ENCODE measurements at places on chromosomes 6 and 20.
A peak's percentile ranks its signal among the peaks of the same experiment; 100 is the strongest.

- H3K27ac ChIP-seq, result no peak overlapping the region
- no peaks in the 10 kb centered on the region for H3K36me3 ChIP-seq
- H3K27me3 ChIP-seq, result no peaks in the 10 kb centered on the region
- DNase-seq, result no peak
- H3K4me1 ChIP-seq, result no peaks in the 10 kb centered on the region
- no peak overlapping the region for H3K4me3 ChIP-seq
Observed at GRCh38 chr20:7358670-7359069, 581.6 kb downstream of the HAO1 start.

- H3K36me3 ChIP-seq, result peaks cover 7% of the 10 kb centered on the region
- H3K27me3 ChIP-seq, result no peaks in the 10 kb centered on the region
- no peak for DNase-seq
- H3K27ac ChIP-seq, result no peak overlapping the region
- no peak overlapping the region for H3K4me3 ChIP-seq
Observed at GRCh38 chr20:7989379-7989778, 30.2 kb downstream of the TMX4 start.

GRCh38 chr6:153957394-153957793 is 81.6 kb upstream of the OPRM1 start:
- H3K27me3 ChIP-seq, result no peaks in the 10 kb centered on the region
- no peak for DNase-seq

GRCh38 chr6:10412461-10413261 is 2.2 kb downstream of the TFAP2A start:
- H3K36me3 ChIP-seq, result no peaks in the 10 kb centered on the region
- H3K4me3 ChIP-seq, result peak overlapping the region; percentile 59
- H3K27me3 ChIP-seq, result peaks cover 94% of the 10 kb centered on the region
- peak; percentile 59 for DNase-seq

DNA sequence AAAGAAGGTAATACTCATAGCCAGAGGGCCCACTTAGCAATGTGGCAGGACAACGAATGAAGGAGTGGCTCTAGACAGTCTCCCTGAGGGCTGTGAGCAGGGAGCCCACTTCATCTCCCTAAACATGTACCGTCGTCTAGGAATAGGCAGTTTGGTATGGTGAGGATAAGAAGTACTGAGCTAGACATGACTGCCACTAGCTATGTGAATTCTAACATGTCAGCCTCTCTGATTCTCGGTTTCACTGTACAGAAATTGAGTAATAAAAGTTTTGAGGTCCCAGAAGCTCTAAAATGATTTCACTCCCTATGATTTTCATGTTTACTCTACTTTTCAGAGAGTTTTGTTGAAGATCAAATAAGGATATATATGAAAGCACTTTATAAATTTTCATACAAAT is 107.1 kb downstream of the AHI1 start:
- H3K36me3 ChIP-seq, result peaks cover 2% of the 10 kb centered on the region
- no peaks in the 10 kb centered on the region for H3K4me1 ChIP-seq
- H3K27me3 ChIP-seq, result no peaks in the 10 kb centered on the region
- no peak for DNase-seq

DNA sequence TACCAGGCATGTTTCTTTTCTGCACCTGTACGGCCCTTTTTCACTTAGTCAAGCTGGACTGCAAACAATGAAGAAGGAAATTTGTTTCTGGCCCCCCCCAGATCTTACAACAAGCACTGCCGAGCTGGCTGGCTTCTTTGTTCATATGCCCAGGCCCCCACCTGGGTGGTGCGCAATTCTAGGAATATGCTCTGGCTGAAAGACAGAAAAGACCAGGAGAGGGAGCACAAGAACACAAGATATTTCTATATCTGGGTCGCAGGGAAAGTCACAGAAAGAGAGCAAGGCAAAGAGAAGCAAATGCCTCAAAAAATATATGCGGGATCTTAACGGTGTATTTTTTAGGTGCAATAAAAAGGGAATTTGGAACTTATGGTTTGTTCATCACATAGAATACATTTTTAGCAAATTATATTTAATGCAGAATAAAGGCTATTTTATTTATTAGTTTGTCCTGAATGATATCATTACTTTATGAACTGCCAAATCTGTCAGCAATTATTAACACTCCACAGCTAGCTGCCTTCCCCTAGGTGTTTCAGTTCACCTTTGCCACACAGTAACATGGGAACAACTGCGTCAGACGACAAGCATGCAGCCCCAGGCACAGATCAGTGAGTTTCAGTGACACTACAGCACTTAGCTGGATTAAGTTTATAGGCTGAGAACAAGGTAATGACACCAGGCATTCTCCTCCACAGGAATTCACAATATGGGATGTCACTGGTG is 76.5 kb downstream of the GJA10 start:
- no peaks in the 10 kb centered on the region for H3K4me1 ChIP-seq
- H3K4me3 ChIP-seq, result no peak overlapping the region
- H3K27ac ChIP-seq, result no peak overlapping the region
- H3K27me3 ChIP-seq, result no peaks in the 10 kb centered on the region
